ENCODE measurements at places on chromosomes 5 and 9. TPM values are rescaled to one million over a fixed set of nuclear protein-coding genes. Genes with fewer than 3 reads are reported as not detected.

DNA sequence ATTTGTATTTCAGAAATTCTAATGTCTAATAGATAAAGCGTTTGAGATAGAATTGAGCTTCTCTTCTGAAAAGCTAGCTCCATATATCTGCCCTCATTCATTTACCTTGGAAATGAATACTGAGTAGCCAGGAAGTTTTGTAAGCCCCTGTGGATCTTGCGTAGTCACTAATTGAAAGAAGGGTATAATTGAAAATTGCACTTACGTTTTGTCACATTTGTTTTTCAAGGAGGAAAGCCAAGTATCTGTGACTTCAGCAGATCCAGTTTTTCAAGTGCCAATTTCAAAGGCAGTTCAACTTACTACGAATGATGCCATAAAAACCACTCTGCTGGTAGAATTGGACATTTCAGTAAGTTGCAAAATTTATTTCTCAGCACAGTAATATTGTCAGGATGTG lies 14.0 kb downstream of the MTRR start:
- DNase-seq = no peak

DNA sequence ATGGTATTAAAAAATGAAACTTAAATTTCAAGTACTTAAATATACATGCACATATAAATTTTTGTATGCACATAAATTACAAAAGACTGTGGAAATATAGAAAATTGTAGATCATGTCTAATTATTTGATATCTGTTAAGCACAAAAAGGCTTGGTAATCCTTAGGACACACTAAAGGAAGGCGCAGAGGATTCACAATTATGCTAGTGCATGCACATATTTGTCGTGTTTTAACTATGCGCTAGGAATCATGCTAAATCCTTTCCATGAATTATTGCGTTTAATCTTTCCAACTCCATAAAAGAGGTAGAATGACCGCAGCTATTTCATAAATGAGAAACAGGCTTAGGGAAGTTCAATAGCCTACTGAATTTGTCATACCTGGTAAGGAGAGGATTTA lies 244.1 kb upstream of the ITGA1 start:
- DNase-seq = no peak

GRCh38 chr9:100714372-100715099 lies 136.7 kb downstream of the CAVIN4 start:
- no peak for DNase-seq

ACSL6 gene
- 1.5 TPM for total RNA-seq

DNA sequence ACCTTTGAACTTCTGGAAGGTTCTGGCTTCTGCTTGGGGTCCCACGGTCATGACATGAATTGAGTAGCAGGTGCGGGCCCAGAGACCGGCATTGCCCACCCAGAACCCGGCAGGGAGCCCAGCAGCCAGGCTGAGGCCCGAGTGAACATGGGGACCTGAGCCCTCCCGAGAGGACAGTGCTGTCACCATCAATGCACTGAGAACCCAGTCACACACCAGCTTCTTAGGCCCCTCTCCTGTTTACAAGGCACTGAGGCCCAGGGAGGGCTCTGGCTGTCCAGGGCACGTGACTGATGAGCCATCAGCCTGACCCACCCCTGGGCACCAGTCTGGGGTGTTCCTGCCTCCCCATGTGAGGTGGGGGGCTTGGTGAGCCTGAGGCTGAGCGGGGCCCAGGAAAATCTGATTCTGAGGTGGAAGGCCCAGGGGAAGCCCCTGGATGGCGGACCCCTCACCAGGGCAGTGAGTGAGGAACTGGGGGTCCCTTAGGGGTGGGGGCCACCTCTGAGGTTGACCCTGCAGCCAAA lies 60.3 kb upstream of the RNU6ATAC start:
- DNase-seq = no peak

NUTM2F gene
- total RNA-seq = not detected

- no peak for DNase-seq
Observed at GRCh38 chr5:37703841-37704241, 136.0 kb downstream of the GDNF start.

IL13 gene
- total RNA-seq = 8.4 TPM
